Stimulated activated CD4-positive, alpha-beta T cell treated with anti-CD3 and anti-CD28 coated beads, TNF-alpha, amount 100 ng/mL, for 24 hours (primary cell): ENCODE measurements at places on chromosomes 11 and 22.

- no peak for DNase-seq
Observed at GRCh38 chr22:39129081-39129480, 23.4 kb downstream of the CBX7 start.

DNA sequence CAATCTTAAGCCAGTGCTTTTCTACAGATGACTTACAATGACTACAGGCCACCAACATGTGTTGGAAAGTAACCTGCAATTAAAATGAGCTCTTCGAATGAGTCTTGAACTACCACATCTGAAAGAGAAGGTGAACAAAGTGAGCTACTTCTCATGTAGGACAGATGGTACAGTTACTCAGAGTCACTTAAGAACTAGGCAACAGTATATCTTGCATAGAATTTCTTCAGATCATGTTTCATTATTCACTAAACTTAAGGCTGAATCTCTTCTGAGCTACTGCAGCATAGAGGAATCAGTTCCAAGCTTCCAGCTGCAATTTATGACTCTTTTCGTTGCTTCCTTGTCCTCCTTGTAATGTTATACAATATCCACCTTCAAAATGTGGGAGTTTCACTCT is 270.9 kb downstream of the TTC28 start:
- no peak for DNase-seq

GRCh38 chr11:132332521-132332920 is 962.1 kb downstream of the NTM start:
- DNase-seq: no peak

DNA sequence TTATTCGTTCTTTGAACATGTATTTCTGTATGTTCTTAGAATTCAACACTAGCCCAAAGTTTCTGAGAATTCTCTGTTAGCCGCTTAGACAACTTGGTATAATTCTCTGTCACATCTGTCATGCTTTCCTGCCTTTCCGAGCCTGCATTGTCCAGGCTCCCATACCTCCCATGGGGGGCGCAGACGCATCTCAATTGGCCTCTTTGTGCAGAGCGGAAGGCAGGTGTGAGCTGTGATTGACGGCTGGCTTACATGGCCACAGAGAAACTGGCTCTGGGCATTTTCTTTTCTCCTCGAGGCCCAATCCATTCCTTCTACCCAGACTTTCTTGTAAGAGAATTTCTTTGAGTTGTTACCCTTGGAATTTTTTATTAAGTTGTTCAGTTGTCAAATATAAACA is 132.7 kb upstream of the SESN3 start:
- DNase-seq: no peak

DNA sequence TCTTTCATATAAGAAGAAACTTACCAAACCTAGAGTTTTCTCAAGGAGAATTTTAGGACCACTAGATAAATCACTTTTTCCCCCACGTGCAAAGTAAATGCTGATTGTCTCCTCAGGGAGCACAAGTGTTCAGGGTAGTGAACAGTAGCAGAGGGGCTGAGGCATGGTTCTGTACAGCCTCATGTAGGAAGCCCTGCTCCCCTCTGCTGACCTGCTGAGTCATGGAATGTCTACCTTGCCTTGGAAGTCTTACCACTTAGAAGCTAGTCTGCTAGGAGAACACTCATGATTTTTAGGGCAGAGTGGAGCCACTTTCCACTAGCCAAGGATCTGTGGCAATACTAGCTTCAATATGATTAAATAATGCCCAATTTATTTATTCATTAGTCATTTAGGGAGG is 2120.6 kb upstream of the RAG2 start:
- DNase-seq: no peak

DNA sequence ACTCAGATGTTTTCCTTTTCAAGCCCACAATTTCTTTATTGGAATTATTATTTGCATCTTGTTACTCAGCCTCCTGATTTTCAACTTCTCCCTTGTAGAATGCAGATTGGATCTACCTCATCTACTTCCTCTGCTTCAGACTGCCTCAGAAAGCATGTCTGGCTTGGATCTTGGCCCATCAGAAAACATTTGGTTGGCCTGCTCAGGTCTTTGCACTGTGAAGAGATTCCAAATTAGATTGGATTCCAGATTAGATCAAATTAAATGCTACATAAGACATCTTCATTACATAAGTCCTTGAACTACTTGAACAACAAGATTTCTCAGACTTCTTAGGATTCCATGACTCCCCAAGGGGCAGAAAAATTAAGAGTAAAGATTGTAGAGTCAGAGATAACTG is 358.0 kb downstream of the DLG2 start:
- no peak for DNase-seq

GRCh38 chr22:48444320-48445112 is 1383.2 kb downstream of the BRD1 start:
- DNase-seq: no peak

DNA sequence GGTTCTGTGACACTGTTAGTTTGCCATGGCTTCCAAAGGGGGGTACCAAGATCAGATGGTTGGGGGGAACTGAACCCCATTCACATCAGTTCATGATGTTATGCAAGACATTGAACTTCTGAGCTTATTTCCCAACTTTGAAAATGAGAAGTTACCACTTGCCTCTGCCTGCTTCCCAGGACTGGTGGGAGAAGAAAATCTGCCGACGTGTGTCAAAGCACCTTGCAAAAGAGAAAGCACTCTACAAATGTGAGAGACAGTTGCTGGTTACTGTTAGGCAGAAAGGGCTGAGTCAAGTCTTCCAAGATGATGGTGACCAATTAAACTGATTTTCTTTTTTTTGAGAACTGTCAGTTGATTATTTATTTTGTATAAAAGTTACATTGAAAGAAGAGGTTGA is 45.6 kb downstream of the SMCO4 start:
- no peak for DNase-seq
